ENCODE measurements at places on chromosomes 3 and 15. TPM values are rescaled to one million over a fixed set of nuclear protein-coding genes. Genes with fewer than 3 reads are reported as not detected.

DNA sequence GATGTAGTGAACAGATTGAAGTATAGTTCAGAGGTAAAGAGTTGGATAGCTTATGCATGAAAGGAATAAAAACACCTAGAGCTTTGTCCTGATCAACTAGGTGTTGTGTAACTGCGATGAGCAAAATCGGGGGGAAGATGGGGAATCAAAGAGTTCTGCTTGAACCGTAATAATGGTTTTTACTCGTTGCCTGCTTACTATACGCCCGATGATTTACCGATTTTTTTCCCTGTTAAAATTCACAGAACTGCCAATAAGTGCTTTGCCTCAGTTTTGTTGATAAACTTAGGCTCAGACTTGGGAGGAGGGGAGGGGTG lies 783 bp upstream of the DNAJB11 start:
- no peak for DNase-seq

- DNase-seq: no peak
Measured at GRCh38 chr3:29346828-29347227, 66.0 kb downstream of the RBMS3 start.

The IL17RD gene
- total RNA-seq: 17.0 TPM

DNA sequence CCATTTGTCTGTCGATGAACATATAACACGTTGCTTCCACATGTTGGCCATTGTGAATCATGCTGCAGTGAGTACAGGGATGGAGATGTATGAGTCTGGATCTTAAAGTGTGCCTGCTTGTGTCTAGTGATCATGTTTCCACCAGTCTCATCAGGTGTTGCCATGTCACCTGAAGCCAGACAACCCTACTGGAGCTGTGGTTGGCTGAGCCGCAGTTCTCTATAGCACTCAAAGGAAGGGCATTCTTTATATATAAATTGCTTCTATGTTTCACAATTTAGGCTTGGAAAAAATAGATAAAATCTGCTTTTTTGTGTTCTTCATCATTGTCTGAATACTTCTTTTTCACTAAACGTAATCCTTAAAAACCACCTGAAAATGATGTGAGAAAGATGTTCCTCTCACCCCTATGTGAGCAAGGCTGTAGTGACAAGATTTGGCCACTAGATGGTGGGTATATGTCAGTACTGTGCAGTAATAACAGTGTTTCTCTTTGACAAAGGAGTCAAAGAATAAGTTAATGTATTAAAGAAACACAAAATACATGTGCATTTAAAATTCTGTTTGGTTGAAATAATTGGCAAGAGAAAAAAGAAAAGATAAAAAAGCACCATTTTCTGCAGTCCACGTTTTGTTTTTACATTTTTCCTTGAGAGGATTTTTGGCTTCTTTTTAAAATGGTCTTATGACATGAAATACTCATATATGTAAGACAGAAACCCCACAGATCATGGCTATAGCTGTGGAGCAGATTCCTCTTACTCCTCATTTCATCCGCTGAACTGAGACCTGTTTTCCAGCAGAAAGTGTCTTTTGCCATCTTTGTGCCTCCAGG lies 394.5 kb upstream of the DPPA4 start:
- no peak for DNase-seq

DNA sequence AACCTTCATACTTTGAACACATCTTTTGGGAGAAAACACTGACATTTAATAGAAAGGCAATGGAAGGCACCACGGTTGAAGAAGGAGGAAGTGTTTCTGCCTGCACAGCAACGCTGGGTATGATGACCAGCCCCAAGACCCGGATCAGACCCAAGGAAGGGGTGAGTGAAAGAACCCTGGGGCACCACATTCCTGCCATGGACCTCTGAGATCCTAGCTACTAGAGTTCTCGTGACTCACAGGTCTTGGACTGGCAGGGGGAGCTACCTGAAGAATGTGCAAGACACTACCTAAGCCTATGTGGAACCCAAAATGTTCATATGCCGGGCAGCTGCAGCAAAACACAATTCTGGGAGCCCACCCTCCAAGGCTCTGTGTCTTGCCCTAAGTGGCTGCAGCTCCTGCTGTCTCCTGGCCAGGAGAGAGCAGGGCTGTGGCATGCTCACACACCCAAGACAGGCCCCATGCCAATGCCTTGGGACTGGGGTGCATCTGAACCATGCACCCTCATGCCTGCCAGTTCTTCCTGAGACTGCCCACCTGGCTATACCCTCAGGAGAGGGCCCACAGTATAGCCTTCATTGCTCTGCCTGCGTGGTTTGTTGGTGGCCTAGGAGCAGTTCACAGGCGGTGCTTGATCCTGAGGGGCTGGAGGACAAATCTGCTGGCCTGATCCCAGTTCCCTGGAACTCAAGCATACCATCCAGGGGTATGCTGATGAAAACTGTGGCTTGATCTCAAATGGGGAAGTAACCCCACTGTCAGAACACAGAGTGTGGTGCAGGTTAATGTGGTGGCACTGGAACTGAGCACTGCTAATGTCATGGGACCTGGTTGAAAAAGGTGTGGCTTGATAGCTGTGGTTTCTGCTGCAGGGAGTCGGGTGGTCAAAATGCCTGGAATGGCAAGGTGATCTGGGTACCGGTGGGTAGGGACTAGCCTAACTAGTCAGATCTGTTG lies 353.3 kb upstream of the ARHGEF26 start:
- DNase-seq: no peak

The KBTBD13 gene
- 1.5 TPM for total RNA-seq

The DET1 gene
- total RNA-seq: 3.3 TPM

The ADAMTSL3 gene
- 74.5 TPM for total RNA-seq

DNA sequence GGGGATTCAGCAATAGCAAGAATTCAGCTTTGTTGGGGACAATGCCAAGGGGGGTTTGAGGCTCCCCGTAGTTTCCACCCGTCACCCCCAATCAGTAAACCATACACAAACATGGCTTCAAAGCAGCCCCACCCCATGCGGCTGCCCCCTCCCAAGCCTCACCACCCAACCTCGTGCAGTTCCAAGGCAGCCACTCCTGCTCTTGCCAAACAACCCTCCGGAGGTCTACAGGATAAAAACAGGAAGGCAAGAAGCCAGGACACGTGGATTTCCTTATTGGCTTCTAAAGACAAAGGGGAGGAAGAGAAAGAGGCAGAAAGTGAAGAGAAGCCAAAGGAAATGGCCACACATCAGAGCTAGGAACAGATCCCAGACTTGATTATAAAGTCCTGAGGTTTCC lies 121.1 kb downstream of the SHQ1 start:
- DNase-seq: no peak

DNA sequence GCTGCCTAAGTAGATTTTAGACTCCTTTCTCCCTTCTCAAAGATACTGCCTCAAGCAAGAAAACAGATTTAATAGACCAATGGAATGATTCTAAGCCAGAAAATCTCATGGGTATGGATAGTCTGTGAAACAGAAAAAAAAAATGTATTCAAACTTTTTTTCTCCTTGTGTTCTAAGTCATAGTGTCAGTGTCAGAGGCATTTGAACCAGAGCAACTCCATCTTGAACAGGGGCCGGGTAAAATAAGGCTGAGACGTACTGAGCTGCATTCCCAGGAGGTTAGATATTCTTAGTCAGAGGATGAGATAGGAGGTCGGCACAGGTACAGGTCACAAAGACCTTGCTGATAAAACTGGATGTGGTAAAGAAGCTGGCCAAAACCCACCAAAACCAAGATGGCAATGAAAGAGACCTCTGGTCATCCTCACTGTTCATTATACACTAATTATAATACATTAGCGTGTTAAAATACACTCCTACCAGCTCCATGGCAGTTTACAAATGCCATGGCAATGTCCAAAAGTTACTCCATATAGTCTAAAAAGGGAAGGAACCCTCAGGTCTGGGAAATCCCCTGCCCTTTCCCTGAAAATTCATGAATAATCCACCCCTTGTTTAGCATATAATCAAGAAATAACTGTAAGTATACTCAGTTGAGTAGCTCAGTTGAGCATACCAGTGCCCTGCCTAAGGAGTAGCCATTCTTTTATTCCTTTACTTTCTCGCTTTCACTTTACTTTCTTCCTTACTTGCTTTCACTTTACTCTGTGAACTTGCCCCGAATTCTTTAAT lies 72.8 kb upstream of the GOLGA8B start:
- DNase-seq: no peak

GRCh38 chr3:32815841-32816438 lies 1.9 kb upstream of the TRIM71 start:
- no peak for DNase-seq
